ENCODE measurements at places on chromosomes 4 and X.

DNA sequence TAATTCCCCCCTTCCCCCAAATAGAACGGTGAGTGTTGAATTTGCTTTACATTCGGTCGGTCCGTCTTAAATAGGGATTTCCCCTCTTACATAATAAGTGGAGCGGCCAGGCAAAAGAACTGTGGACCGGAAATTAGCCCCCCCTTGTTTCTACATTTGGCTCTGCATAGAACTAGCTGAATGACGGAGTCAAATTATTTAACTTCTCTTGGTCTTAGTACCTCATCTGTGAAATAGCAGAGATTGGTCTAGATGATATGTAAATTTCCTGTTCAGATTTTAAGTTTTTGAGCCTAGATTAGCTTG lies 1.3 kb downstream of the SPATA18 start:
- no peak for DNase-seq

DNA sequence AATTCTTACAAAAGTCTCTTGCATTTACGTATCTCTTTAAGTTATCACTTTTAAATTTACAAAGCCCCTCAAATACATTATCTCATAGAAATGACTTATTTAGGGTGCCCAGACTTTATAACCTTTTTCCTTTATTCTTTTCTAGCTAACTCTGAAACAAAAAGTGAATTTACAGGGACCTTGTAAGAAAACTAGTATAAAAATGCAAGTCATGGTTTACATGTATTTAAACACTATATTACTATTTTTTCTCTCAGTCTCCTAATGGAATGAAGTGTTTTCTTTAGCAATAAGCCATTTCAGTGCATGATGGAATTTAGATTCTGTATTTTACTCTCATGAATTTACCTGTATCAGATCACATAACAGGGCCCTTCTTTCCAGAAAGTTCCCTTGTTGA lies 14.5 kb upstream of the HEPH start:
- DNase-seq: no peak

DNA sequence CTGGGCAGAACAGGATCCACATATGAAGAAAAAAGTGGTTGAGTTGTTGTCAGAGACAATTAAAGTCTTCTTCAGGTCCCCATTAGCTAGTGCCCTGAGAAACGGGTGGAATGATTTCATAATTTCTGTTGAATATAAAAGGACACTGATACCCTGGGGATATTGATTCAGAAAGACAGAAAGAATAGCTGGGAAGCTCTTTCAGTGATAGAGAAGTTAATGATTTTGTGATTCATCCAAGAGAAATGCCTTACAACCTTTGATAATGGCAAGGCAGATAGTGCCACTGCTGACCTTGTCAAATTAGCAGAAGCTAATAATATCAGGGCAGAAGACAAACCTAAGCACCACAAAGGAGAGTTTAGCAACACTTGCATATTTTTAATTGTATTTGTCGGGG lies 37.9 kb downstream of the UNC5C start:
- DNase-seq: no peak

DNA sequence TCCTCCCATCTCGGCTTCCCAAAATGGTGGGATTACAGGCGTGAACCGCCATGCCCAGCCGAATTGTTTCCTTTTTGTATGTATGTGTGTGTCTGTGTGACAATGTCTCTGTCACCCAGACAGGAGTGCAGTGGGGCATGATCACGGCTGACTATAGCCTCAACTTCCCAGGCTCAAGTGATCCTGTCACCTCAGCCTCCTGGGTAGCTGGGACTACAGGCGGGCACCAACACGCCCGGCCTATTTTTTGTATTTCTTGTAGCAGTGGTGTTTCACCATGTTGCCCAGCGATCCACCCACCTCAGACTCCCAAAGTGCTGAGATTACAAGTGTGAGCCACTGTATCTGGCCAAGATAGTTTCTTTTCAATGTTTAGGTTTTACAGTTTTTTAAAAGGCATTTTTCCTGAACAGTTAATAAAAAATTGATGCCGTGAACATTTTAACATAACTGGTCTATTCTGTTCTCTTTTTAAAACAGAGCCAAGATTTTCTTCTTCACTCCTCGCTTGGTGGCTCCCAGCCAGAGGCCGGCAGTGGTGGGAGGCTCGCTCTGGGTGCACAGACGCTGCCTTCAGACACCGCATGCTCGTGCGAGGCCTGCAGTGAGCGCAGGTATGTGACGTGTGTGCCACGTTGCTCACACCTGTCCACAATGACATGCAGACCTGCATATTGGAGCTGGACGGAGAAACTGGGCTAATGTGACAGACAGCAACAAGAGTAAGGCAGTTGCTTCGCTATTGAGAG lies 88.5 kb downstream of the FAM193A start:
- DNase-seq: no peak

GRCh38 chr4:77074381-77074831 lies 1.4 kb downstream of the CCNI start:
- DNase-seq: no peak
